ENCODE measurements at places on chromosomes 6 and 20.

GRCh38 chr6:53691667-53692133 lies 26.1 kb upstream of the KLHL31 start:
- DNase-seq: no peak

DNA sequence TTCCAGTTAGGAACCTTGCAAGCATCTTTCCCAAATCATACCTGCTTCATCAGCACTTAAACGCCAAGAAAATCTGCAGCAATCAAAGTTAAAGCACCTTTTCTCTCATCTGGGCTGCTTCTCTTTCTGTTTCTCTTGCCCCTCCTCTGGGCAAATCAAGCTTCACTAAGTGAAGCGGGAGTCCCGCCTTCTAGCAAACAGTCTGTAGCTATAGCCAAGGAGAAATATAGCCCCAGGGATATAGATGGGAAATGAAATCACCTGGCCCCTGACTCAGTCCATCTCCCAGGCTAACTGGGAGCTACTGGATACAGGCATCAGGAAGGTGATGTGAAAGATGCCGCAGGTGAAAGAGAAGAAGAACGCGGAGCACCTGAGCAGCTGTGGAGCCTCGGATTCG lies 481.9 kb downstream of the C6orf118 start:
- no peak for DNase-seq

- no peak for DNase-seq
Observed at GRCh38 chr6:34909320-34909883, 20.3 kb downstream of the ANKS1A start.

- DNase-seq: peak; percentile 30
Observed at GRCh38 chr20:51318058-51318949, 224.2 kb downstream of the NFATC2 start.

DNA sequence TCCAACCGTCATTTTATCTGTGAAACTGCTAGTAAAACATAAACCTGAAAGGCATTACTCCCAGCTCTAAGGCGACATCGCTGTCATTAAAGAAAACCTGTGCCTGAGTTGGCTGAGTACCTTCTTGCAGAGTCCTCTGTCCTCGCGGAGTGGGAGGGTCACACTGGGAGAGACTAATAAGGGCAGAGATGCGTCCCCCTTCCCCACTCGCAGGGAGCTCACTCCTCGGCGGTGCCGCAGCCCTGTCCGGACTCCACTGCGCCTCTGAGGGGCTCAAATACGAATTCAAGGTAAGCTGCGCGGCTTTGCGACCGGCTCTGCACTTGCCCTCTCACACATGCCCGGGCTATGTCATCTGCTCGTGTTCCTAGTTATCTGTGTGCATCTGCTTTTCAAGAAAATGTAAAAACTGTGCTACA lies at the start of gene COL19A1:
Gene COL19A1, plus strand, starts transcription at position 206 of the 419 bp plus-strand sequence. CDS start 13,012 bp downstream, outside the sequence.
- DNase-seq: no peak

DNA sequence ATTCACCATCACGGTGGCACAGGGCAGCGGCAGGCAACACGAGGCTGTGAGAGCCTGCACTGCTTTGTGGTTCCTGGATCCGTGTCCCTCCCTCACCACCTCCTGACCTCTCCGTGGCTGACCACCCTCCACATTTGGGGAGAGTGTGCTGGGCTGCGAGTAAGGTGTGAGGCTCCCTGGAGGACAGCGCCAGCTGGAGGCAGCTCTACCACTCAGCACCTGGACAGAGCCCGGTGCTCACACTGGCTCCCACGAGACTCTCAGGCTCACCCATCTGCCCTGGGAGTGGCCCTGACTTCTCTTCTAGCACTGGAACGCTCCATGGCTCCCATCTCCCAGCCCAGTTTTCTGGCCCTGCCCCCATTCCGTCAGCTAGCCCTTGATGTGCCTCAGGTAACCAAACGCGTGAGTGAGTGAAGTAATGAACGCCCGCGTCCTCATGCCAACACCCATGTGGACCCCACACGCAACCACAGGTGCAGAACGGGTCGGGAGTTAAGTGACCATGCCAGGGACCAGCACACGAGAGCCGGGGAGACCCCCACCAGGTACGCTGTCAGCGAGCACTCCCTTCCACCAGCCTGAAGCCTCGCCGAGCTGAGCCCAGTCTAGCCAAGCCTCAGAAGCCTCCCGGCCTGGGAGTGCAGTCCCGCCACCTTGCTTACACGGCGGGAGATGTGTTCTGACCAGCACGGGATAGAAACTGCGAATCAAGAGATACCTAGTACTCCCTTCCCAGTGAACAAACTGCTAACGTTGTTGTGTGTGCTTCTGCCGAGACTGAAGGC lies 137.2 kb downstream of the WDR27 start:
- DNase-seq: no peak

GRCh38 chr6:124719913-124720312 lies 242.3 kb upstream of the RNF217 start:
- DNase-seq: no peak

DNA sequence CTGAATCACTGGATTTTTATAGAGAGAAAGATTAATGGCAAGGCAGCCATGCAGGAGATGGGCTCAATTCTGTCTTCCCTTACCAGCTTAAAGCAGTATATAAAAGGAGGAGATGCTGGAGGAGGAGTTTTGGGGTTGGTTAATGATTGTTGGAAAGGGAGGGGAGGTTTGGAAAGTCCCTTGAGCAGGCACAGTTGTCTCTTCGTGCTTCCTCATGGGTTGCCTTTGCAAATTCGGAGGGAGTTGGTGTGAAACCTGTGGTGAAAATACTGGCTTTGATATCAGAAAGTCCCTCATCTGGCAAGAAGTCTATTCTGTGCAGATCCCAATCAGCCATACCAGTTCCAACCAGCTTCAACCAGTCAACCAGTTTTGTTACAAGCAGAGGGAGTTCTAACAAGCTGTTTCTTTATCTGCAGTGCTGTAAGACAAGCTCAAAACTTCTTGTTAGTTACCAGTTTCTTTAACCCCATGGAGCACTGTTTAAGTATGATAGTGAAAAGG lies 107.0 kb downstream of the HIVEP1 start:
- DNase-seq: no peak

GRCh38 chr6:48134246-48134645 lies 23.2 kb upstream of the PTCHD4 start:
- DNase-seq: no peak

GRCh38 chr6:166971271-166971670 lies 14.9 kb upstream of the RNASET2 start:
- no peak for DNase-seq

DNA sequence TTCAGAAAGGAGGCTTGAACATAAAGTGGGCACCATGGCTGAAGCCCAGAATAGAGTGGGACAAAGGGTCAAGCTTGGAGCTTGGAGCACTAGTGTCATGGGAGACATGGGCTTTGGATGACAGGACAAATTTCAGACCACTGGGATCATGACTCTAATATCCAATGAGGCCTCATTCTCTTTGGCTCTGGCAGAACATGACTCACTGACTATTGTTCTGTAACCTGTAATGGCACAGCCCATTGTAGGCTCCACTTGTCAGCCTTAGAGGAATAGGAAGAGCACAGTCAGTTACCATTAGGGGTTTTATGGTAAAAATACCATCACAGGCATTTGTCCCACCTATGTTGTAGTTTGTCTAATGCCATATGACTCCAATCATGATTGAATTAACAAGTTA lies 34.0 kb upstream of the MMS22L start:
- no peak for DNase-seq

Data from DND-41 (cell line).